Stimulated activated CD4-positive, alpha-beta T cell treated with anti-CD3 and anti-CD28 coated beads, Interleukin-1b, Interleukin-23, amount 100 ng/mL, for 4 hours (primary cell): ENCODE measurements at places on chromosomes 1 and 21.

DNA sequence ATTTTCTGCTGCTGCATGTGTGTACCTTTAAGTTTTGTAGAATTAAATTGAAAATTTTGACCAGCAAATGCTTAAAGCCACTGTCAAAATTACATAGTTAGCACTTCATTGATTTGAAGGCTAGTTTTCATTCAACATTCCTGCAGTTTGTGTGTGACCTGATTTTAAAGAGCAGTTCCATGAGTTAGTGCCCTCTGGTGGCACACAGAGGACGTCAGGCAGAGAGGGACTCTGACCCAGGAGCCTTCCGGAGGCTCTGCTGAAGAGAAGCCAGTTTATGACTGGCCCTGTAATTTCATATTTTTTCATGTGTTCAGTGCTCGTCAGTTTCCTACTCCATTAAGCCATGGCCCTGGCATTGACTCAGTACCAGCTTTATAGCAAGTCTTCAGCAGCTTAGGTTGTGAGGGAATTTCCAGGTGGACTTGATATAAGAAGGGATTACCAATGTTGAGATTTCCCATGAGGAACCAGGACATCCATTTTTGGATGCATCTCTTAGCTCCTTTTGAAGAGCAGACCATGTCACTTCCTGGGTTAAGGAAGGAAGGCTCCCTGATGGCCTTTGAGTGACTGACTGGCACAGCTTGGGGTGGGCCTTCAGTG lies 104.7 kb downstream of the CAMTA1 start:
- peak; percentile 22 for DNase-seq

- no peak for DNase-seq
Measured at GRCh38 chr1:5833911-5834310, 158.3 kb downstream of the NPHP4 start.

- DNase-seq = no peak
Measured at GRCh38 chr1:193179094-193179493, 7.3 kb downstream of the B3GALT2 start.

DNA sequence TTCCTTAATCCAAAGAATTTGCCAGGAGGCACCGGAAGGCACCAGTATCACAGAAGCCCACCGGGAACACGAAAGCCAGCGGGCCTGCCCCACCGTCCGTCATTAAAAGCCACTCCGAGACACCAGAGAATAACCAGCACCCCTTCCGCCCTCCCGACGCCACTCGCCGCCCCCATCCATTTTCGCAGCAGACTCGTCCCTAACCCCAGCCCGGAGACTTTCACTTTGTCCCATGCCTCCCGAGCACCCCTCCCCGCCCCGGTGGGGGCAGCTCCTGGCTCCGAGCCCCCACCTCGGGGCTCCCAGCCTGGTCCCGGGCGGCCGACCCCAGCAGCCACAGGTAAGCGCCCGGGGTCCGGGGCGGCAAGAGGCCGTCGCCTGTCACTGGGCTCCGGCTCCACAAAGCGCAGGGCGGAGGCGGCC lies 105.4 kb downstream of the SLC45A1 start:
- no peak for DNase-seq

- no peak for DNase-seq
Measured at GRCh38 chr1:40630488-40631223, 34.8 kb downstream of the RIMS3 start.

GRCh38 chr1:245396615-245397014 lies 241.8 kb downstream of the KIF26B start:
- no peak for DNase-seq

DNA sequence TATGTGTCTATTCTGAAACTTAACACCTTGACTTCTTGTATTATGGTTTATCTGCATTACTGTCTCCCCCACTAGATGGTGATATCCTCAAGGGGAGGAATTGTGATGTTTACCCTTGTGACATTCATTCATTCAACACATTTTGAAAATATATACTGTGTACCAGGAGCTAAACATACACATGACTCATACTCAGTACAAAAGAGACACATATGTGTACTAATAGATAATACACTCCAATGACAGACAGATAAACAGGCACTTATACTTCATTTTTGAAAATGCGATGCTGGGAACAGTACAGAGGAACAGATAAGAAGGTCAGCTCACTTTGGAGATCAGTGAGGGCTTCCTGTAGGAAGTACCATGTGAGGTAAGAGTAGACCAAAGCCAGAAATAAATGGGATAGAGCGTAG lies 8.9 kb upstream of the RAB3GAP2 start:
- no peak for DNase-seq

DNA sequence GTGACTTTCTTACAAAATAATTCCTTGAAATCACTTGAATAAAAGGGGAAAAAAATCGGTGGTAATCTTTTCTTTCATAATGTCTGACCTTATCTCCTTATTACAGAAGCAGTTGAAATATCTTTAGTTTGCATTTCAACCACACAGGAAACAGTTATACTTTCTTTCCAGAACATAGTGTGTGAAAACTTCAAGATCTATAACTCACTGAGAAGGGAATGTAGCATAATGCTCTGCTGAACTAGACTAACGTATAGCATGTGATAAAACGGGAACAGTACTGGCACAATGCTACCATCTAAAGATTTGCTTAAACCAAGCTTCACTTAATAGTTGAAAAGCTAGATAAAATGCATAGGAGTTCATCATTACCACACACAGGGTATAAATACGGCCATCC lies 45.0 kb downstream of the VAV3 start:
- no peak for DNase-seq

DNA sequence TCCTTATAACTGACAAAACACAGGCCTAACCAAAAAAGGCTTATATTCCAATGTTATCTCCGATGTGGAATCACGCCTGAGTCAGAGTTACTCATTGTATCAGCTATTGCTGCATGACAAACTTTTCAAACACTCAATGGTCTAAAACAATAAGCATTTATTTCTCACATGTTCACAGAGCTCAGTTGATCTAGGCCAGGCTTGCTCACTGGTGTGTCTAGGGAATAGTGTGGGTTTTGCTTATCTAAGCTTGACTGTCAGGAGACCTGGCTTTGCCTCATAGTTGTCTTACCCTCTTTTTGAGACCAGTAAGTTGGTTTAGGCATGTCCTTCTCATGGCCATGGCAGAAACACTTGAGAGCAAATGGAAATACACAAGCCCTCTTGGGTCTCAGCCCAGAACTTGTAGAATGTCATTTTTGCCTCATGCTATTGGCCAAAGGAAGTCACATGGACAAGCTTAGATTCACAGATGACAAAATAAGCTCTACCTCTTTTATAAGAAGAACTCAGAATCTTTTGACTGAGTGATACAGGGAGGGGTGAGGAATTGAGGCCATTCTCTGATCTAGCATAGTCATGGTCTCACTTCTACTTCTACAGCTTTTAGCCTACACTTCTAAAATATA lies 130.8 kb downstream of the HMCN1 start:
- DNase-seq = no peak

DNA sequence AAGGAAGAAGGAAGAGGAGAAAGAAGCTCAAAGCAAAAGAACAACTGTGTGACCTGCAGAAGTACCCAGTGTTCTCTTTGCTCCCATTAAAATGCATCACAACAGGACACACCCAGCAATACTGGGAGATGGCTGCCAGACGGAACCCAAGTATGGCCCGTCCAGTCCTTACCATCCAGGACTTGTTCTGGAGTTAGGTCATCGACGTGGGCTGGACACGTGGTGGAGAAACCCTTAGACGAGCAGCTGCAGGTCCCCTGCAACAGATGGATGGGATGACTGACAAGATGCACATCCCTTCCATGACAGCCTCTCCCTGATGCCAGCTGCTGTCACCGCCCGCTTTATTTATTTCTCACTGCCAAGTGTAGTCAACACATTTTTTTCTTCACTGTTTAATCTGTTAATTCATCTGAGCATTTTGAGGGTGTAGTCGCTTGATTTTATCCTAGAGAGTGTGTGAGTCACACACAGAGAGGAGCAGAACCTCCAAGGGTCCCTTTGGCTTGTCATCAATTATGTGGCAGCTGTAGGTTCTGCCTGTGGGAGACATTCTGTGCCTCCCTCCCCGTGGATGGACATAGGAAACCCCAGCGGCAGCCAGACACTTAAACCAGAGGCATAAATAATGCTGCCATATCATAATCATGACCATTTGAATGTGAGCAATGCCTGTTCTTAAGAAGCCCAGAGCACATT lies 80.9 kb downstream of the ABCA4 start:
- DNase-seq = no peak

- no peak for DNase-seq
Measured at GRCh38 chr1:94648225-94649007, 106.9 kb upstream of the F3 start.

DNA sequence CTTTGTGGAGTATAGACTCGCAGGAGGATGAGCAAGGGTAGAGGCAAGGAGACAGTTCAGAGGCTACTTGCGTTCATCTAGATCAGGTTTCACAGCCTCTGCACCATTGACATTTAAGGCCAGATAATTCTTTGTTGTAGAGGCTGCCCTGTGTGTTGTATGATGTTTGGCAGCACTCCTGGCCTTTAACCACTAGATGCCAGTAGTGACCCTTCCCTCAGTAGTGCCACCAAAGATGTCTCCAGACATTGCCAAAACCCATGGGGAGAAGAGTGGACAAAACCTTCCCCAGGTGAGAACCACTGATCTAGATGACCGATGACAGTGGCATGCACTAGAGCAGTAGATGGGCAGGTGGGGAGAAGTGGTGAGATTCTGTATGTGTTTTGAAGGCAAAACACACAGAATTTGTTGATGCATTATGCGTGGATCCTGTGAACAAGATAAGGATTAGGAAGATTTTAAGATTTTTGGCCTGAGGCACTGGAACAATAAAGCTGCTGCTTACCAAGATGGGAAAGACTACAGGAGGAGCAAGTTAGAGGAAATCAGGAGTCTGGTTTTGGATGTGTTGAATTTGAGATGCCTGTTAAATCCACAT lies 9.9 kb upstream of the COG2 start:
- DNase-seq = no peak

DNA sequence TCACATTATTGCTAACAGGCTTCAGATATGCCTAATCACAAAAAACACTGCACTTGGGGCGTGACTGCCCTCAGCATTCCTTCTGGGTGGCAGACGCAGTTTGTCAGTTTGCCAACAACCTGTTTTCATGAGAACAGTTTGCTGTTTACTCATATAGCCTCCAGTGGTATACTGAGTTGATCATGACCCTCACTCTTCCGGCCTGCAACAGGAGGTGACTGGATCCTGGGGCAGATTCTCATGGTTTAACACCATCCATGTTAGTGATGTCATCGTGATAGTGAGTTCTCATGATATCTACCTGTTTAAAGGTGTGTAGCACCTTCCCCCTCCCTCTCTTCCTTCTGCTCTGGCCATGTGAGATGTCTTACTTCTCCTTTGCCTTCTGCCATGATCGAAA lies 555.2 kb downstream of the PLPP3 start:
- no peak for DNase-seq

DNA sequence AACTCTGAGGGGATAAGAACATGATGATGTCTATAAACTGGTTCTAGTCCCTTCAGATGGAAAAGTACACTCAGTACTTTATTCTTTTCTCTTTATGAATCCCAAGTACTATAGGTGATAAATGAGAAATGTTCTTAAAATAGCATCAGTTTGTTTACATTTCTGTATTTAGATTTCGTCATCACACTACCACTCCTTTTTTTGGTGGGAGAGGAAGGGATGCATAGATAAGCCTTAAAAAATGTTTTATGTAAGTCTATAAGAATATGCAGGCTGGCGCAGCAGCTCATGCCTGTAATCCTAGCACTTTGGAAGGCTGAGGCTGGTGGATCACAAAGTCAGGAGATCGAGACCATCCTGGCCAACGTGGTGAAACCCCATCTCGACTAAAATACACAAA lies 144.8 kb downstream of the USP25 start:
- no peak for DNase-seq

- no peak for DNase-seq
Measured at GRCh38 chr1:178552856-178553255, 39.9 kb downstream of the TEX35 start.

DNA sequence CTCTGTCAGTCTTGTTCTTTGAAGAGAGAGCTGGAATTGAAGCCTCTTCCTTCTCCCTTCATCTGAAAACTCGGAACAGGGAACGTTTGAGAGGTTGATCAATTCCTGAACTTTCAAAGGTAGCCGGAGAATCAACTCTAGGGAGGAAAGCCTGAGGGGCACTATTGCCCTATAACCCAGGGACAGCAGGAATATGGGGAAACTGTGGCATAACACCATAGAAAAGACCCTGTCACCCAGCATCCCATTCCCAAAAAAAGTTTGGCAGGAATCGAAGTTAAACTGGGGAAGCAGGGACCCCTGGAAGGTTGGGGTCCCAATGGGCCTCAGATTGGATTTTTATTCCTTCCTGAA lies 5.1 kb upstream of the NHLH1 start:
- DNase-seq = no peak

GRCh38 chr21:33451634-33452071 lies 28.1 kb downstream of the TMEM50B start:
- DNase-seq = no peak

DNA sequence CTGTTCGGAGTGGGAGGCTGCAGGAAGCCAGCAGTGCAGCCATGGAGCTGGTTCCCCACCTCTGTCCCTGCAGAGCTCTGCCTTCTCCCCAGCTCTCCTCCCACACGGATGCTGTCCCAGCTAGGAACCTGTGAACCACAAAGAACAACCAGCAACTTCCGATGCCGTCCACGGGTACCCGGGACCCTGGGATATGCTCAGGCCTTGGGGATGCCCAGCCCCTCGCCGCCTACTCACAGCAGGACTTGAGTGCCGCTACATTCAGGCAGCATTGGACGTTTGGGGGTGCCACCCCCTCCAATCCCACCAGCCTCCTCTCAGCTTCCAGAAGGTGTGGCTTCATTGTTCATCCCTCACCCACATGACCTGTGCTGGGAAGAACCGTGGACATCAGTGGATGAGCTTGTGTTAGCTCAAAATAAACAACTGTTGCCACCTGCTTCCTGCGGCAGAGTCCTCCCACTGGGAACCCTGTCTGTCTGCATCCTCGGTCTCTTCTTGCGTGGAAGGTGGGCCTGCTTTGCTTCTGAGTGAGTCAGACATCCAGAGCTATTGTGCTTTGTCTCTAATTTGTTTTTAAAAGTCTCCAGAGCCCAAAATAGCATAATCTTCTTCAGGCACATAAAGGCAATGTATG lies 20.1 kb upstream of the AJAP1 start:
- DNase-seq = no peak

DNA sequence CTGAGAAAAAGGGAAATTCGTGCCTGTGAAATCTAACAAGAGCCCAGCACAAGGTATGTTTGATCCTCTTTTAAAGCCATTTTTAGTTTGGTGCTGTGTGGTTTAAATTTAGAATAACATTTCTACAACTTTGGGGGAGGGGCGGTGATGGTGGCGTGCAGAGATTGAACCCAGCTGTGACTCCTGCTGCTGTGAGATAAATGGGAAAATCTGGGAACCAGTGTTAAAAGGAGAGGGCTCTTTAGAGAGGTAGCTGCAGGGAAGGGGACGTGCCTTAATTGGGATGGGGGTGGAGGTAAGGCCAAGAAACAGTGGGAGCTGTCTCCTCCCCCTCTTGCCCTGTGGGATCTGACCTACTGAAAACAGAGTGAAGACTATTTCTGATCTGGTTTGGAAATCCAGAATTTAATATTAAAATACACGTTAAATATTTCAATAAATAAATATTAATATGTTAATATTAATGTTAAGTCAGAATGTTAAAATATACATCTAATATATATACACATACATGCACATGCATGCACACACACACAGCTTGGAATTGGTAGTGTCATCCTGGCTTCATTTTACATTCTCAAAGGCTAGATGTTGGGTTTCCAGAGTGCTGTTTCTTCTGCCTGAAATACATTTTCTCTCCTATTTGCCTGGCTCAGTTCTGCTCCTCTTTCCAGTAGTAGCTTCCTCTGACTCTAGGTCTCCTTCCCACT lies 30.1 kb upstream of the DNAJC6 start:
- DNase-seq = no peak

- DNase-seq = no peak
Measured at GRCh38 chr21:45255381-45256020, 32.2 kb downstream of the POFUT2 start.
